ENCODE measurements at places on chromosomes 3 and 15. TPM values are rescaled to one million over a fixed set of nuclear protein-coding genes. Genes with fewer than 3 reads are reported as not detected.

- no peak for DNase-seq
These were observed 126.7 kb downstream of the MTHFS start for GRCh38 chr15:79769933-79770759.

DNA sequence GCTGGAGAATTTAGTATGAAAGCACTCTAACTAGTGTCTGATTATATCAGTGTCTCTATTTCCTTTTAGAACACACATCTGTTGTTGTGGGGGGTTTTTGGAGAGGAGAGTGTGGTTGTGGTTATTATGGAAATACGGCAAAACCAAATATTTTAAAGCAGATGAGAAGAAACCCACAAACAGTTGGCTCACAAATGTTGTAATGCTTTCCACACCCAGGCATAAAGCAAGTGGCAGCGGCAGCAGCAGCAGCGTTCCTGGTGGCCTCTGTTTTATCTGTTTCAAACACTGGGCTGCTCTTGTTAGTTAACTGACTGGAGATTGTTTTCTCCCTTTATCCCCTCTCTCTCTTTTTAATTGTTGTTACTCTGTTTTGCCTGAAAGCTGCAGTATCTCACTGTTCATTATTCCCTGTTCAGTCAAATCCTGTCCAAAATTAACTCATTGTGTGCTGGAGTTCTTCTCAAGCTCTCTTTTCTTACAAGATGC is 1045.5 kb upstream of the NR2F2 start:
- DNase-seq: no peak

- no peak for DNase-seq
These were observed 11.3 kb upstream of the TRANK1 start for GRCh38 chr3:36956155-36956554.

GRCh38 chr15:24017470-24017869 is 330.4 kb upstream of the NDN start:
- DNase-seq: no peak

- peak; percentile 72 for DNase-seq
These were observed 907 bp downstream of the TATDN2 start for GRCh38 chr3:10248984-10249748.

DNA sequence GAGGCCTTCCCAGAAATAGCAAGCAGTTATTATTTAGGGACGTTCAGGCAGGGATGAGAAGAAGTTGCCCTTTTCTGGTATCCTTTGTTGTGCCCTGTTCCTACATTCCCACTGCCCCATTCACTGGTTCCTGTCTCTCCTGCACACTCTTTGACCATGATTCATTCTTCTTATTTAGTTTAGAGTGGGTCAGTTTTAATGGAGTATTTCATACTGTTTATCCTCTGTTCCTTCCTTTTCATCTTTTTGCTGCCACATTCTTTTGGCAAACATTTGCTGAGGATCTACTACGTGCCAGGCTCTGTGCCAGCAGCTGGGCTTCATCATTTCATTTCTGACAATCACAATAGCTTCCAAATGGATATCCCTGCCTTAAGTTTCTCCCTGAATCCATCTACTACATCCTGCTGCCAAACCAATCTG is 11.8 kb upstream of the EID1 start:
- no peak for DNase-seq

DNA sequence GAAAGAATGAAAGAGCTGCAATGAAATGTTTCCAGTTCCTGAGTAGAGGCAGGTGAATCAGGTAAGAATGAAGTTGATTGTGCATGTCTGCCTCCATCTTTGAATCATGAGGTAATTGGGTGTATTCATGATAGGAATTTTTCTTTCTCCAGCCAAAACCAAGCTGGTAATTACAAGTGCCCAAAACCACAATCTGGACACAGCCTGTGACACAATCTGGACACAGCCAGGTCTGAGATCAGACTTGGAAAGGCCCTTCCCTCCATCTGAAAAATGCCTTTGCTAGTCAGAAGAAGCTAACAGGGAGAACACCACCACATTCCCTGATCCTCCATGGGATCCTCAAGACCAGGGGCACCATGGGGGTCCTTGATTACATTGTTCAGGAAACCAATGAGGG is 338.5 kb upstream of the THBS1 start:
- no peak for DNase-seq

DNA sequence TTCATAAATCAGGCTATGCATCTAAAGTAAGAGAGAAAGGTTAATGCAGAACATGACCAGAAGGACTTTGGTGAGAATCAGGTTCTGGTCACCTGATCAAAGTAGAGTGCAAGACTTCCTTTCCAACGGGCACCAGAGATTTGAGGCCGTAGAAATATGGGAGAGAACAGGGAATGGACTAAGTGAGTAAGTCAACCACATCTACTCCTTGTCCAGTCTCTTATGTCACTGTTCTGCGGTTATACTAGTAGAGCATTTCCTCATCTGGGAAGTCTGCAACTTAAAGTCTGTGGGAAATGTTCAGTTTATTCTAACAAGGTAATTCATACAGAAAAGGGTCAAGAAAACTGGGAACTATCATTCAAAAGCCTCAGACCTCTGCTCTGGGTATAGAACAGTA is 232.8 kb downstream of the CPNE4 start:
- DNase-seq: no peak

SNX33 gene
- total RNA-seq: 2.1 TPM

ARPP19 gene
- 155 TPM for total RNA-seq

ATP13A4 gene
- 4.2 TPM for total RNA-seq

ATP2B2 gene
- total RNA-seq: not detected

NAALADL2 gene
- not detected for total RNA-seq

TMEM40 gene
- not detected for total RNA-seq

B3GALNT1 gene
- total RNA-seq: 10.4 TPM

All from activated naive CD8-positive, alpha-beta T cell treated with anti-CD3 and anti-CD28 coated beads, Interleukin-2, amount 10 ng/mL, durations not matched to agents 7 days and 5 days (primary cell).